ENCODE measurements at places on chromosomes 7 and 10.

- DNase-seq = no peak
These were observed 1.9 kb downstream of the COL1A2 start for GRCh38 chr7:94396596-94396995.

- no peak for DNase-seq
These were observed 23.0 kb downstream of the PTPRN2 start for GRCh38 chr7:158564663-158565035.

GRCh38 chr10:615583-616152, 73.8 kb downstream of the DIP2C start:
- DNase-seq = no peak

GRCh38 chr10:31759124-31759798, 169.4 kb downstream of the ARHGAP12 start:
- no peak for DNase-seq

- DNase-seq = no peak
These were observed 8.1 kb downstream of the CNPY1 start for GRCh38 chr7:155538293-155538692.

GRCh38 chr7:137538361-137538762, 194.8 kb upstream of the PTN start:
- DNase-seq = no peak

DNA sequence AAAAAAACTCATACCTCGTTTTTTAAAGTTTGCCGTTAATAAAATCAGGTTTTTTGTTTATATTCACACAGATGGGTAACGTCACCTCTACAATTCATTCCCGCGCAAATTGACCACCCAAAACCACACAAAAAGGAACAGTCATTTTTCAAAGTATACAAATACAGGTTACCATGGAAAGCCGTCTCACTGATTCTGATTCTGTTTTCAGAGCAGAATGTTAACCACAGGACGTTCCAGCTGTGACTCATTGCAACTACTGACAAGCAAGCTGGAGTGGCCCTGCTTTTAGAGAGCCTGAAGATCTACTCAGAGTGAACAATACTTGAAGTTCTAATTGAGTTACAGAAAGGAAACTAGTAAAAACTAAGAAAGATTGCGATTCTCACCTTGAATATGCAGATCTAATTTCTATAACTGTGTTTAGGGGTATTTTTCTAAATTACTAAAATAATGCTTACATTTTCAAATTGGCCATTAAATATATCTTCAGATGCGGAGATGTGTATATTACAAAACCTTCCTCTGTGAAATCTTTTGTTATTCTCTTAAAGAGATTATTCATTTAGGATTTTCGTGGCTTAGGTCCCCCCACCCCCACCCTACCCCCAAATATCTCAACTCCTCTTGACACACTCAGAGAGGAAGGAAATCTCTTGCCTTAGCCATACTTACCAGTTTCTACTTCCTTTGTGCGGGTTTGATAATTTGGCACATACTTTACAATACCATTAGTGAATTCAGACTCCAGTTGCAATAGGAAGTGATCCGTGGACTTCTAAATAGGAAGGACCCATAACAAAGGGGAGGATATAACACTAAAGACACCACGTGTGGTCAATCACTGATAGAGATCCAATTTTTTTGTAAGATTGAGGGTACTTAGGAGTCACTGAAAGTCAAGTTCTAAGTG, 106.0 kb downstream of the CUBN start:
- peak; percentile 63 for DNase-seq

DNA sequence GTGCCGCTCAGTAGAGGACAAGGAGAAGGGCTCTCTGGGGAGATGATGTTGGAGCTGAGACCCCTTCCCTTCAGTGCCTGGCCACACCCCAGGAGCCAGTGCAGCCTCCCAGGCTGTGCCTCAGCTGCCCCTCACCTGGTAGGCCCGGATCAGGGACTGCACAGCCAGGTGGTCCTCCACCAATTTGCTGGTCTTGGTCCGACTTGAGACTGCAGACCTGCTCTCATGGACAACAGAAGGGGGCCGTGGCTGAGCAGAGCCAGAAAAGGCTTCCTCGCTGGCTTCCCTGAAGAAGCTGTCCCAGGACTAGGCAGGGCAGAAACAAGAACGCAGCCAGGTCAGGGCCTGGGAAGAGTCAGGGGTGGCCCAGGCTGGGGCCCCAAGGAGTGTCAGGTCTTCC, 5.5 kb downstream of the OGDHL start:
- DNase-seq = no peak

- DNase-seq = no peak
These were observed 294.5 kb downstream of the AUTS2 start for GRCh38 chr7:69892790-69893189.

DNA sequence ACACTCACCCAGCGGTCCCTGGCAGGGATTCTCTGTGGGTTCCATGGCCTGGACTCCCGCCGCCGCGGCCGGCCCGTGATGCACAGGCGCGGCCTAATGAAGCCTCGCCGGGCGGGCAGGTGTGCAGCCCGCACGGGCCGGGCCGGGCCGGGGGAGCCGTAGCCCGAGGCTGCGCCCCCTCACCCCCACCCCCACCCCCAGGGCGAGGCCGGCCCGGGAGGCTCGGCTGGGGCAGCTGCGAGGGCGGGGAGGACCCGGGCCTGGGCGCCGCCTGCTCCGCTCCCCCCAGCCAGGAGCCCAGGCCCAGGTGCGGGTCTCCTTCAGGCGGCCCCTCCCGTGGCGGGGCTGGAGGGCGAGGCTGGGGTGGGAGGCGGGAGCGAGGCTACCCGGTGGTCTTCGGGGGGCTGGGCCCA, at the start of gene NOBOX:
NOBOX (minus strand) TSS at position 45 of the 413 bp plus-strand sequence.
- no peak for DNase-seq

GRCh38 chr7:65037740-65038688, 31.5 kb upstream of the ERV3-1 start:
- peak; percentile 9 for DNase-seq

DNA sequence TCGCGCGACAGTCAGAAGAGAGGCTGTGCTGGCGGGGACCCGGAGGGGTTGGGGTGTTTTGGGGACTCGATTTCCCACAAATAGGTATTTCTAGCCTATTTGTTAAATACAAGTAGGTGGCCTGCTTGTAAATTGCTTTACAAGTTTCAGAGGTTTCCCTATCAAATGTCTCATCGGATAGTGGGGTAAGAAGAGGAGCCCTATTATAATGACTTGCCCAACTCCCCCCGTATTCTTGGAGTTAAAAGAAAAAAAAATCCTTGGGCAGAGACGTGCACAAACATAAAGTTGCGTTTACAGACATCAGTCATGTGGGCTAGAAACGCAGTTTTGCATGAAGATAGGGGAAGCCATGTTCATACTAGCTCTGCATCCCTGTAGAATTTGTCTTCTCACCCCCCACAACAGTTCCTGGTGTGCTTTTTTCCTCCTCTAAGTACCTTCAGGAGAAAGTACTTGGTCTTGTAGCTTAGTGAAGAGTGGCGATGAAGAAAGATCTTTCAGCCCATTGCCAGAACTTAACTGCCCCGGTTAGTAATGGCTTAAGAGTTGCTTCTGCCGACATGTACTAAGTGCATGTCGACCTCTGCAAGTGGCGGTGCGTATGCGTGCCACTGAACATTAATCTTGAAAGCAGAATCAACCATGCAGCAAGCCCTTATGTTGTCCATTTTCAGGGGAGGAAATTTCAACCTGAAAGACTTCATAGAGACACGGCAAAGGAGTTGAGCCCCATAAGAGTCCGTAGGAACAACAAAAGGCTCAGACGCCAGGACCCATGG, 832 bp upstream of the TIAL1 start:
- no peak for DNase-seq

GRCh38 chr7:44987996-44988395, 9.2 kb upstream of the MYO1G start:
- DNase-seq = no peak

- DNase-seq = no peak
These were observed 2.9 kb upstream of the SPAG6 start for GRCh38 chr10:22342421-22342820.

GRCh38 chr10:96921655-96922054, 89.6 kb downstream of the LCOR start:
- no peak for DNase-seq

DNA sequence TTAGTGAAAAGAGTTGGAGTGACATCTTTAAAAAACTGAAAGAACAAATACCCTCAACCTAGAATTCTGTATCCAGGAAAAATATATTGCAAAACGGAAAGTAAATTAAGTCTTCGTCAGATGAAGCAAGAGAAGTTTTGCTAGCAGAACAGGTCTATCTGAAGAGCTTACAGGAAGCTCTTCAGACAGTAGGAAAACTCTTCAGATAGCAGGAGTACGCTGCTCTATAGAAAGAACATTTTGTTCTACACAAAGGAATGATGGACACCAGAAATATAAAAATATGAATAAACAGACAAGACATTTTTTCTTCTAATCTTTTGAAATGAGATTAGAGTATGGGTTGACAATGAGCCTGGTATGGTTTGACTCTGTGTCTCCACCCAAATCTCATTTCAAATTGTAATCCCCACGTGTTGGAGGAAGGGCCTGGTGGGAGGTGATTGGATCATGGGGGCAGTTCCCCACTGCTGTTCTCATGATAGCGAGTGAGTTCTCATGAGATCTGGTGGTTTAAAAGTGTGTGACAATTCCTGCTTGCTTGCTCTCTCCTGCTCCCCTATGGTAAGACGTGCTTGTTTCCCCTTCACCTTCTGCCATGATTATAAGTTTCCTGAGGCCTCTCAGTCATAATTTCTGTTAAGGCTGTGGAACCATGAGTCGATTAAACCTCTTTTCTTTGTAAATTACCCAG, 567.3 kb downstream of the AUTS2 start:
- no peak for DNase-seq

GRCh38 chr7:151392426-151392825, 17.4 kb downstream of the WDR86 start:
- no peak for DNase-seq

DNA sequence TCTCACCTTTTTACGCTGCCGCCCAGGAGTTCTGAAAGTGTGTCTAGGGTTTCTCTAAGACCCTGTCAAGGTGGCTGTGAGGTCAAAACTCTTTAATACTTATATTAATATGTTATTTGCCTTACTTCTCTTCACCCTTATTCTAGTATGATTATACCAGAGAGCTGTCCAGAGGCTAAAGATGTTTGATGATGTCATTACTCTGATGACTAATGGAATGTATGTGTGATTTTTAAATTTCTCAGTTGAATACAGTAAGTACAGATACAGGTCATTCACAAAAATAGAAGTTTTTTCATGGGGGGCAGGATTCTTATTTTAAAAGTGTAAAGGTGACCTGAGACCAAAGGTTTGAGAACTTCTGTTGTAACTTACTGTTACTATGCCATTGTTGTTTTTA, 150.6 kb upstream of the FOXP2 start:
- no peak for DNase-seq

- no peak for DNase-seq
These were observed 9.1 kb downstream of the EN2 start for GRCh38 chr7:155466814-155467733.

- no peak for DNase-seq
These were observed 157.1 kb downstream of the ETV1 start for GRCh38 chr7:13832346-13832745.

GRCh38 chr10:116272440-116273283, at the start of gene GFRA1:
Gene GFRA1 (minus strand): TSS chr10:116273206. CDS start chr10:116272029, 1,177 bp downstream.
- no peak for DNase-seq

DNA sequence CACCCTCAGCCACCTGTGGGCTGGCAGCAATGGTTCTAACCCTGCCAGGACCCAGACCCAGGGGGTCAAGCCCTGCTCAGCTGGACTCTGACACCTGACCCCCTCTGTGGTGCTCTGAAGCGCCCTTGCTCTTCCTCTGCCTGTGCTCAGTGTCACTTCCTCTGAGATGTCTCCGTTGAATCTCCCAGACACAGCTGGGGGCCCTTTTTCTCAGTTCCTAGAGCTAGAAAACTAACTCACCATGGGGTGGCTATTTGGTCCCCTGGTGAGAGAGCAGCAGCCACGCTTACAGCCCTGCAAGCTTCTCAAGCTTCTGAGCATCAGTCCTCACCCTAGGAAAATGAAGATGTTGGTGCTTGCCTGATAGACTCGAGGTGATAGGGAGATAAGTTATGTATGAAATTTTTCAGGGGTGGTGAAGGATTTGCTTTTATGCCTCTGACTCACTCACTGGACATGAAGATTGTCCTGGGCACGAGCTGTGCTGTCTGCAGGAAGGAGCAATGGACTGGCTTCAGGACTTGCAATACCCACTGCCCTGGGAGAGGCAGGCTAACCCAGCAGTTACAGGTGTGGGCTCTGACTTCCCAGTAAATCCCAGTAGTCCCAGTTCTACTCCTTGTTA, 29.6 kb downstream of the COL13A1 start:
- no peak for DNase-seq

GRCh38 chr10:97573021-97573420, 442 bp downstream of the ANKRD2 start:
- no peak for DNase-seq

DNA sequence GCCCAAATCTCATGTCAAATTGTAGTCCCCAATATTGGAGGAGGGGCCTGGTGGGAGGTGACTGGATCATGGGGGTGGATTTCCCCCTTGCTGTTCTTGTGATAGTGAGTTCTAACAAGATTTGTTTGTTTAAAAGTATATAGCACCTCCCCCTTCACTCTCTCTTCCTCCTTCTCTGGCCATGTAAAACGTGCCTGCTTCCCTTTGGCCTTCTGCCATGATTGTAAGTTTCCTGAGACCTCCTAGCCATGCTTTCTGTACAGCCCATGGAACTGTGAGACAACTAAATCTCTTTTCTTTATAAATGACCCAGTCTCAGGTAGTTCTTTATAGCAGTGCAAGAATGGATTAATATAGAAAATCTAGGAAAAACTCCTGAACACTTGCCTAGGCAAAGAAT, 202.1 kb upstream of the SLC26A5 start:
- no peak for DNase-seq

DNA sequence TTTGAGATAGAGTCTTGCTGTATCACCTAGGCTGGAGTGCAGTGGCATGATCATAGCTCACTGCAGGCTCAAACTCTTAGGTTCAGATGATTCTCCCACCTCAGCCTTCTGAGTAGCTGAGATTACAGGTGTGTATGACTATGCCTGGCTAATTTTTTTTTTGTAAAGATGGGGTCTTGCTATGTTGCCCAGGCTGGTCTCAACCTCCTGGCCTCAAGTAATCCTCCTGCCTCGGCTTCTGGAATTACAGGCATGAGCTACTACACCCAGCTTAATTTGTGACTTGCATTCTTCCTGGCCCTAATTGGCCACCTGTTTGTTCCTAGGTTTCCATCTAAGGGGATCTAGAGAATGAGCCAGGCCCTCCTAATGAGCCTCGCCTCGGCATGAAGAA, 9.3 kb downstream of the ARHGAP22 start:
- no peak for DNase-seq

Data from SIG-M5 (cell line).